SJCRH30 (cell line): ENCODE measurements at places on chromosomes 6 and 20. TPM values are rescaled to one million over a fixed set of nuclear protein-coding genes. Genes with fewer than 3 reads are reported as not detected.

- peaks cover 6% of the 10 kb centered on the region for H3K4me1 ChIP-seq
- H3K27me3 ChIP-seq: no peaks in the 10 kb centered on the region
- H3K4me3 ChIP-seq: no peak overlapping the region
Measured at GRCh38 chr6:36444470-36444869, 1.7 kb downstream of the KCTD20 start.

DNA sequence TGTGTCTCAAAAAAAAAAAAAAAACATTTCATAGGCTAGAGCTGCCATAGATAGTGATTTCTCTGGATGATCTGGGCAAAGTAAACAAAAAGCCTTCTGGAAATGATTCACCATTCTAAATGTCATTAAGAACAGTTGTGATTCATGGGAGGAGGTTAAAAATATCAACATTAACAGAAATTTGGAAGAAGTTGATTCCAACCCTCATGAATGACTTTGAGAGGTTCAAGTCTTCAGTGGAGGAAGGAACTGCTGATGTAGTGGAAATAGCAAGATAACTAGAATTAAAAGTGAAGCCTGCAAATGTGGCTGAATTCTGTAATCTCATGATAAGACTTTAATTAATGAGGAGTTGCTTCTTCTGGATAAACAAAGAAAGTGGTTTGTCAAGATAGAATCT is 26.8 kb upstream of the MMP24 start:
- no peaks in the 10 kb centered on the region for H3K4me1 ChIP-seq
- H3K4me3 ChIP-seq: no peak overlapping the region
- no peak overlapping the region for H3K27ac ChIP-seq
- H3K27me3 ChIP-seq: no peaks in the 10 kb centered on the region

DNA sequence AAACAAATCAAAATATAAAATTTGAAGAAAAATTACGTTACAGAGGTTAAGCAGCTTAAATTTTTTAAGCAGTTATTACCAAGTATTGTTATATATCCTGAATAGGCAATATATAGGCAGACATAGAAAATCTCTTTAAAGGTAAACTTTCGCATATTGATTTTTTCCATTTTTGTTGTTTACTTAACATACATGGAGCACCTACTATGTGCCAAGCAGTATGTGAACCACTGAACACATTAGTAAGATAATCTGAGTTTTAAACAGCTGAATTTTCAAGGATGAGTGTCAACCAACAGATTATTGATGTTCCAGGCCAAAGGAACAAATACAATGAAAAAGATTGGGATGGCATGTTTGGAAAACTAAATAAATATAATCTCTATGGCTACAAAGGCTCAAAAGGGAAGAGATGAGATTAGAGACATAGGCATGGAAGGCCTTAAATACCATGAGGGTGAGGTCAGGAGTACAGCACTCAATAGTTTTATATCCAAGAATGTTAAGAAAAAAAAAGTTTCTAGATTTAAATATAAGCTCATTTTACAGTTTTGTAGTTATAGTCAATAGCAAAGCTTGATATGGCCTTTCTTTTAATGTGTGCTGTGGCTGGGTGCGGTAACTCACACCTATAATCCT is 277.5 kb downstream of the PTPRK start:
- no peaks in the 10 kb centered on the region for H3K36me3 ChIP-seq
- H3K27ac ChIP-seq: no peak overlapping the region

GRCh38 chr6:31214516-31214915 is 44.0 kb upstream of the POU5F1 start:
- H3K27me3 ChIP-seq: peaks cover 3% of the 10 kb centered on the region; the same call in 1 of the 2 replicates
- no peaks in the 10 kb centered on the region for H3K4me1 ChIP-seq
- H3K4me3 ChIP-seq: no peak overlapping the region

GRCh38 chr20:58219342-58219700 is 9.1 kb downstream of the ANKRD60 start:
- no peaks in the 10 kb centered on the region for H3K4me1 ChIP-seq
- peaks cover 12% of the 10 kb centered on the region for H3K27me3 ChIP-seq
- no peak for DNase-seq
- no peaks in the 10 kb centered on the region for H3K36me3 ChIP-seq
- no peak overlapping the region for H3K4me3 ChIP-seq

- no peak overlapping the region for H3K27ac ChIP-seq
- peak; percentile 28 for DNase-seq
Measured at GRCh38 chr6:105459049-105459448, 56.2 kb upstream of the PREP start.

- no peaks in the 10 kb centered on the region for H3K27me3 ChIP-seq
- H3K4me3 ChIP-seq: no peak overlapping the region
- no peaks in the 10 kb centered on the region for H3K4me1 ChIP-seq
- DNase-seq: no peak
Measured at GRCh38 chr6:128259730-128260685, 260.4 kb downstream of the PTPRK start.

GRCh38 chr20:31551163-31552081 is 37.2 kb downstream of the HM13 start:
- no peaks in the 10 kb centered on the region for H3K27me3 ChIP-seq
- peaks cover 56% of the 10 kb centered on the region for H3K36me3 ChIP-seq
- DNase-seq: peak; percentile 91

- no peaks in the 10 kb centered on the region for H3K27me3 ChIP-seq
- no peak overlapping the region for H3K27ac ChIP-seq
- H3K36me3 ChIP-seq: peaks cover 29% of the 10 kb centered on the region
- H3K4me1 ChIP-seq: peaks cover 11% of the 10 kb centered on the region; the same call in 1 of the 2 replicates
- no peak for DNase-seq
- H3K4me3 ChIP-seq: no peak overlapping the region
Measured at GRCh38 chr6:110882274-110882619, 7.7 kb downstream of the AMD1 start.

DNA sequence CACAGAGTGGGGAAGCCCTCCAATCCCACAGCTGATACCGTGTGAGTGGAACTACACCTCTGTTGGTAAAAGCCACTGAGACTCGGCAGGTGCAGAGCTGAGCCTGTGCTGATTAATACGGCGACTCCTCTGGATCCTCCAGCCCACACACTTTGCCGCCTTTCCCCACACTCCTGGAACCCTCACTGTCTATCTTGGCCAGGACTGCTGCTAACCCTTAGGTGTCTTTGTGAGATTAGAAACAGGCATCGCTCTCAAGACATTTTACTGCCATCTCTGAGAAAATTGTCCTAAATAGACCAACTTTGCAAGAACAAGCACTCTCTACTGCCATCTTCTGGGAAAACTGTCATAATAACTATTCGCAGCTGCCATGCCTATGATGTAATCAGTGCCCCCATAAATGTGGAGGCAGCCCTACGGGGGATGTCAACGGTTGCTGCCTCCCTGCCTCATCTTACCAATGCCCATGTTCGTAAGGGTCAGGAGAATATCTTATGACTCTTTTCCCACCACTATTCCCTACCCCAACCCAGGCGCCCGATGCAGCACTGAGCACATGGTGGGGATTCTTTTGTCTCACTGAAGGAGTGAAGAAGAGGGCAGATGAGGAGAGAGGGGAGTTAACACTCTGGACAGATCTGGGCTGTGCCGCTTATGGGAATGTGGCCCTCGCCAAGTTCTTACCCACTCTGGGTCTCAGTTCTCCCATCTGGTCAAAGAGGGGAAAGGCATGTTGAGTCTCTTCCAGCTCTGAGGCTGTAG is 26.1 kb upstream of the KCNB1 start:
- peaks cover 1% of the 10 kb centered on the region; the same call in 1 of the 2 replicates for H3K27me3 ChIP-seq
- H3K27ac ChIP-seq: no peak overlapping the region
- peaks cover 36% of the 10 kb centered on the region for H3K4me1 ChIP-seq
- DNase-seq: peak; percentile 87
- H3K36me3 ChIP-seq: no peaks in the 10 kb centered on the region

- DNase-seq: peak; percentile 97
- H3K27me3 ChIP-seq: no peaks in the 10 kb centered on the region
- H3K27ac ChIP-seq: peak overlapping the region; percentile 91
- H3K4me3 ChIP-seq: no peak overlapping the region
Measured at GRCh38 chr20:38108986-38109541, 56.0 kb downstream of the TGM2 start.

DNA sequence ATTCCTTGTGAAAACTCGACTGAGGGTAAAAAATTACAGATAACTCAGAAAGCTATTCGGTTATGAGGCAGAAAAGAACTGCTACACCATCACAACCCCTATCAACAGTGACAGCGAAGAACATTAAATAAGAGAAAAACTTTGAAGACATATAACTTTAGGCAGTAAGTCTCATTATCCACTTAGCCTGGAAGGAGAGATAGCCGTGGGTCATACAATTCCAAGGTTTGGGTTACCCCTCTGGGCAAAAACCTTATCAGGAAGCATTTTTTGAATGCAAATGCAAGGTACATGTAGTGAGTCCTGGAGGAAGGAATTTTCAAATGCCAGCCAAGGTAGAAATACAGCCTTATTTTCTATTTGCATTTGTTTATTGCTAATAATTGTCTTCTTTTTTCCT is 129.8 kb downstream of the FLRT3 start:
- DNase-seq: no peak
- H3K4me1 ChIP-seq: no peaks in the 10 kb centered on the region
- H3K4me3 ChIP-seq: no peak overlapping the region
- H3K36me3 ChIP-seq: no peaks in the 10 kb centered on the region
- no peak overlapping the region for H3K27ac ChIP-seq
- H3K27me3 ChIP-seq: no peaks in the 10 kb centered on the region

- H3K4me1 ChIP-seq: no peaks in the 10 kb centered on the region
- H3K4me3 ChIP-seq: no peak overlapping the region
- H3K27me3 ChIP-seq: no peaks in the 10 kb centered on the region
- no peak overlapping the region for H3K27ac ChIP-seq
- no peaks in the 10 kb centered on the region for H3K36me3 ChIP-seq
- no peak for DNase-seq
Measured at GRCh38 chr6:47521961-47522360, 44.4 kb downstream of the CD2AP start.

DNA sequence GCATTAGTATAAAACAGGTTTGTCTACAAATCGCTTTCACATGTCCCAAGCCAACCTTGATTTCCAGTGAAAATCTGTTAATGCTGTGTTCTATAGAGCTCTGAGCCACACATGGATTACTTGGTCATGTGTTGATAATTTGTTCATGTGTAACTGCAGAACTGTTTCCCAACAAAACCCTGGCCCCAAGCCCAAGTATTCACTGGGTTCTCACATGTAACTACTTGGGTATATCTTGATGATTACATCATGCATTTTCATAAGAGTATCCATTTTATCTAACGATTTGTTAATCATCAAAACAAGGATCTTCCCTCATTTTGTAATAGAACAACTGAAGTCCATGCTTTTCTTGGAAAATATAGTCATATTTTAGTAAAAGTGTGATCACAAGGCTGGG is 657.6 kb downstream of the PRKN start:
- no peaks in the 10 kb centered on the region for H3K27me3 ChIP-seq
- no peak for DNase-seq
- no peak overlapping the region for H3K4me3 ChIP-seq
- no peaks in the 10 kb centered on the region for H3K4me1 ChIP-seq
- no peak overlapping the region for H3K27ac ChIP-seq

DNA sequence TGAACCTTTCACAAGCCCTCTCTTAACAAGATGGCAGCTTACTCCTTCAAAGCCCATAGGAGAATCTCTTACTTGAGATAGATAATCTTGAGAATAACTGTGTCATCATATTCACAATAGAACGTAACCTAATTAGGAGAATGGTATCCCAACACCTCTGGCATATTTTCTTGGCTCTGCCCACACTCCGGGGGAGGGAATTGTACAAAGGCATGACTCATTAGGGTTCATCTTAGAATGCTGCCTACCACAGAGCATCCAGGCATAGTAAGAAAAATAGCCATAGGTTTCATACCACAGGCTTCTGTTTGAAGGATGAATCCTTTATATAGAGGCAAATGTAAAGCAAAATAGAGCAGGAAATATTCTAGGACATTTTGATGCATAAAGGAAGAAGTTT is 1100.6 kb upstream of the CITED2 start:
- no peaks in the 10 kb centered on the region for H3K4me1 ChIP-seq
- no peak overlapping the region for H3K4me3 ChIP-seq
- DNase-seq: no peak
- no peaks in the 10 kb centered on the region for H3K36me3 ChIP-seq
- H3K27ac ChIP-seq: no peak overlapping the region
- H3K27me3 ChIP-seq: no peaks in the 10 kb centered on the region

- no peak overlapping the region for H3K27ac ChIP-seq
- H3K4me1 ChIP-seq: peaks cover 6% of the 10 kb centered on the region
- H3K4me3 ChIP-seq: no peak overlapping the region
- no peaks in the 10 kb centered on the region for H3K36me3 ChIP-seq
- DNase-seq: no peak
Measured at GRCh38 chr20:25193843-25194242, 1.7 kb upstream of the ENTPD6 start.

E2F1 gene
- total RNA-seq: 103 and 112 TPM in 2 replicates

OR2B6 gene
- not detected in 2 replicates for total RNA-seq

PGBD1 gene
- total RNA-seq: 9.7 and 11.2 TPM in 2 replicates

MEP1A gene
- total RNA-seq: not detected in 2 replicates

EMILIN3 gene
- total RNA-seq: 11.7 and 12.0 TPM in 2 replicates

DEFB132 gene
- total RNA-seq: not detected in 2 replicates

PXT1 gene
- 0.08 TPM in 1 of 2 replicates, not detected in the other for total RNA-seq

PDE10A gene
- 12.8 and 14.5 TPM in 2 replicates for total RNA-seq

ZNF391 gene
- 0.08 and 0.18 TPM in 2 replicates for total RNA-seq
